IPS DF 19.7 (cell line): ENCODE measurements at places on chromosomes 2 and 18.

DNA sequence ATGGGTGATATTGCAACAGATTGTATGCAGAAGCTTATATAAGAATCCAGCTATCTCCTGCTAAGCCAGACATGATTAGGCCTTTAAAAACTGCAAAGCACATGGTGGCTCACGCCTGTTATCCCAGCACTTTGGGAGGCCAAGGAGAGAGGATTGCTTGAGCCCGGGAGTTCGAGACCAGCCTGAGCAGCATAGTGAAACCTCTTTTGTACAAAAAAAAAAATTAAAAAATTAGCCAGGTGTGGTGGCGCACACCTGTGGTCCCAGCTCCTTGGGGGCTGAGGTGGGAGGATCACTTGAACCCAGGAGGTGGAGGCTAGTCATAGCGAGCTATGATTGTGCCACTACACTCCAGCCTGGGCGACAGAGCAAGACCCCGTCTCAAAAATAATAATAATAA is 204.6 kb downstream of the TNS1 start:
- DNase-seq = no peak

GRCh38 chr2:196182439-196183171 is 11.2 kb upstream of the STK17B start:
- DNase-seq = no peak

DNA sequence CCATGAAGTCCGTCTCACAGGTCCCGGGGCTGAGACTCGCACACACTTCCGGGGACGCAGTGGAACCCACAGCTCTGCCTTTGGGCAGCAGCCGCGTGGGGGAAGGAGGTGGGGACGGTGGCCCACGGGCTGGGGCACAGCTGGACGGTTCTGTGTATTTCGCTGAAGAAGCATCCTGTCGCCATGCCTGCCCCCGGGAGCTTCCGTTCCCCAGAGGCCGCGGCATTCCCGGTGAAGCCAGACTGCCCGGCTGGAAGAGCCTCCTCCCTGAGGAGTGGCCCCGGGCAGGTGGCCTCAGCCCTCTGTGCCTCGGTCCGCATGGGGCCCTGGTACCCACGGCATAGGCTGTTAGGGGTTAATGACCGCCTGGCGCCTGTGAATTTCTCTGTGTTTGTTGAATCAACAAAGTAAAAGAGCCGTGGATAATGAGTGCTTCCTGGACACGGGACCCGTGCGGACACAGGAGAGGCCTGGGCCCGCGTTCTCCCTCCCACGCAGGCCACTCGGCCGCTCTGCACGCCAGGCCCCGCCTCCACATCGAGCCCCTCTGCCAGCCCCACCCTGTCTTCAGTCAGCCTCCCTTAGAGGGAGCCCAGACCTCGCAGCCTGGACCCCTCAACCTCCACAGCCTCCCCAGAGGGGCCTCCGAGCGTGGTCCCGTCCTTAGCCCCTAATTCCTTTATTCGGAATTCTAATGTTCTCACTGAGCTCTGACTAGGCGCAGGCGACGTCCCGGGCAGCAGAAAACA is 51.0 kb downstream of the KCNG2 start:
- no peak for DNase-seq

DNA sequence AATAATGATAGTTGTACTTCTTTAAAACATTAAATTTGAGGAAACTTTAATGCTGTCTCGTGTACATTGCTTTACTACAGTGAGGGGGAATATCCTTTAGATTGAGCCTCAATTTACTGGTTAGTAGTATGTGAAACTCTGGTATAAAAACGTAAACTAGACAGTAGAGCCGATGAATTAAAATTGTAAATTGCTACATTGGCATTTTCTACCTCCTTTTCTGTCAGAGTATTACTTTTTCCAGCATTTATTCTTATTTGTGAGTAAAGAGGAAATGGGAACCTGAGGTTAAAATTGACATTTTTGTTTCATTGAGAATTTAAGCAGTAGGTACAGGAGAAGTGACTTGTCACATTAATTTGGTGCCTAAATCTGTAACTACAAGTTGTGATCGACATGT is 128.2 kb downstream of the MIB1 start:
- DNase-seq = no peak

GRCh38 chr2:32418778-32419177 is 62.0 kb downstream of the BIRC6 start:
- DNase-seq = no peak

DNA sequence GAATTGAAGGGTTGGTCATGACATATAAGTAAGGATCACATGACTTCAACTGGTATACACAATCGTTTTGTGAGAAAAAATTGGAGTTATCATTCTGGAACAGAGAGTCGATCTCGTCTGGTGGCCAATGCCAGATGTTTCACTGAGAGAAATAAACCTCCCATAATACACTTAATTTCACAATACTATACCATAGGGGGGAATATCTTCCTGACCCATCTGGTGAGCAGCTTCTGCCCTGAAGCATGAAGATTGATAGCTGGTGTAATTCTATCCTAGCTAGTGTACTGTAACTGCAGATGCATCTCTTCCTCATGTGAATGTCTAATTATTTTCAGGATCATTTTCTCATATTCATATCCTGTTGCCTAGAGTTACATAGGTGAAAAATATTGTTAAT is 15.7 kb upstream of the CDH7 start:
- no peak for DNase-seq

DNA sequence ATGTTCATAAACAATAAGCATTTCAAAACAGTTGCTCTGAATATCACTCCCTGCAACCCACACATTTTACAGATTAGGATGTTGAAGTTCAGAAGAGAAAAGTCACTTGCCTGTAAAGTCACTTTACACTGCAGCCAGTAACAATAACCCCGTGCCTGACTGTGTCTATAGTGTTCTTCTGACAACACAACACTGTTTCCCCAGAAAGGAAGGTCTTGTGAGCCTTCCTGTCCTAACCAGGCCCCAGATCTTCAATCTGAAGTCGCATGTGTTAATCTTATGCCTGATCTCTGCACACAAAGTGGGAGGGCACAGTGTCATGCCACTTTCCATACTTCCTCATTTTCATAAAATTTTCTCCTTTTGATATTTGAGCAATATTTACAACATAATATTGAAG is 120.2 kb downstream of the FEZ2 start:
- no peak for DNase-seq
